LoVo (cell line): ENCODE measurements at places on chromosomes 2 and 18.

- no peak for DNase-seq
These were observed 61.6 kb downstream of the MOB4 start for GRCh38 chr2:197577446-197577845.

DNA sequence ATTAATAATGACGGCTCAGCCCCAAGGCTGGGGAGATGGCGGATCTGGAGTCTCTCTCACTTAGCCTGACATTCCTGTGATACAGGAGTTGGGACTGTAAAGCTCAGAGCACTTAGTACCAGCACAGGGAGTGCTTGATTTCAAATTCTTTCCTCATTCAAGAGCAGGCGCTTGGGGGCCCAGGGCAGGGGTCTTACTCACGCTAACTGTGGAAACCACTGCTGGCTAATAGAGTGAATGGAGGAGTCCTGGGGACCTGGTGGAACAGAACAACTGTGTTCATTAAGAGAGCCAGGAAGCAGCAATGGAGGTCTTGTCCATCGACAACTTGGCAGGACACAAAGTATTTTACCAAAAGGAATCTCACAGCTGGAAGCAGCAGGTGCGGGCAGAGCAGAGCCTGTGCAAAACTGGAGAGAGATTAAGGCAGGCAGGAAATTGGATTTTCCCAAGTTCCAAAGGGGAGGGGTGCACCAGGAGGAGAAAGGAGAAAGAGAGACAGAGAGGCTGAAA lies 358.9 kb downstream of the TNS1 start:
- no peak for DNase-seq

- DNase-seq: no peak
These were observed 2.2 kb downstream of the ONECUT2 start for GRCh38 chr18:57437402-57437765.

DNA sequence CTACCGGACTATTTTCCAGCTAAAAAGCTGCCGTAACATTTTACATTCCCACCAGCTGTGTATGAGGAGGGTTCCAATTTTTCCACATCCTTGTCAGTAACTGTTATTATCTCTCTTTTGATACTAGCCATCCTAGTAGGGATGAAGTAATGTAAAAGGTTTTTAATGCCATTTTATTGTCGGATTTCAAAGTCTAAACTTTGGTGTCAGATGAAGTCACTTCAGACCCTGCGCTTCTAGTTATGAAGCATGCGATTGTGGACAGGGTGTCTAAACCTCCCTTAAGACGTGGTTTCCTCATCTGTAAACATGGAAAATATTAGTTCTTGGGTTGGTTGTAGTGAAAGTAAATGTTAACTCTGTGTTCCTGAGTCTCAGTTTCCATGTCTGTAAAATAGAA lies 4.7 kb downstream of the DGKD start:
- no peak for DNase-seq

- no peak for DNase-seq
These were observed 5.4 kb downstream of the METTL21A start for GRCh38 chr2:207619764-207620203.

DNA sequence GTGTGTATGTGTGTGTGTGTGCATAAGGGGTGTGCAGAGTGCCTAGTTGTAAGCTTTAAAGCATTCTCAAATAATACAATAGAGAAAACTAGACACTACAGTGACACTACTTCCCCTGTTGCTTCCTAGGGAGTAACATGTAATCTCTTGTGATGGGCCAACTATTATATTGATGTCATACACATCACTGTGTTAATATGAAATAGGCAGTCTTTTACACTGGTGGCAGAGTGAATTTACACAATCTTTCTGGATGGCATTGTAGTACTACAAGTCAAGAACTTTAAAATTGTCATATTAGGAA lies 488.0 kb upstream of the ZEB2 start:
- DNase-seq: no peak

DNA sequence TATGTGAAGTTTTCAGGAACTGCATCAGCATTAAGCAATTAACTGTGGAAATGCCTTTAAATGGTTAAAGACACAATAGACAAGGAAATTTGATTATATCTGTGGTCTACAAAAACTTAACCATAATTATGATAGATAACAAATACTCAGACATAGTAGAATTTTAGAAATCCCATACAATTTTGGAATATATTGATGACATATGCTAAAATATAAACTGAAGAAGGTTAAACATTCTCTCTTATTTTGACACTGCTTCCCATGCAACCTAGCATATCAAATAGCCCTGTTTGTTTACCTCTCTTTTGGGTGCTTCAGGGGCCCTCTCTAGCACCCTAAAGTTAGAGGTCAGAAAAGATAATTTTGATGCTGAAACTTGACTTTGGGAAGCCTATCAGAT lies 1274.8 kb upstream of the SLC39A10 start:
- DNase-seq: no peak

DNA sequence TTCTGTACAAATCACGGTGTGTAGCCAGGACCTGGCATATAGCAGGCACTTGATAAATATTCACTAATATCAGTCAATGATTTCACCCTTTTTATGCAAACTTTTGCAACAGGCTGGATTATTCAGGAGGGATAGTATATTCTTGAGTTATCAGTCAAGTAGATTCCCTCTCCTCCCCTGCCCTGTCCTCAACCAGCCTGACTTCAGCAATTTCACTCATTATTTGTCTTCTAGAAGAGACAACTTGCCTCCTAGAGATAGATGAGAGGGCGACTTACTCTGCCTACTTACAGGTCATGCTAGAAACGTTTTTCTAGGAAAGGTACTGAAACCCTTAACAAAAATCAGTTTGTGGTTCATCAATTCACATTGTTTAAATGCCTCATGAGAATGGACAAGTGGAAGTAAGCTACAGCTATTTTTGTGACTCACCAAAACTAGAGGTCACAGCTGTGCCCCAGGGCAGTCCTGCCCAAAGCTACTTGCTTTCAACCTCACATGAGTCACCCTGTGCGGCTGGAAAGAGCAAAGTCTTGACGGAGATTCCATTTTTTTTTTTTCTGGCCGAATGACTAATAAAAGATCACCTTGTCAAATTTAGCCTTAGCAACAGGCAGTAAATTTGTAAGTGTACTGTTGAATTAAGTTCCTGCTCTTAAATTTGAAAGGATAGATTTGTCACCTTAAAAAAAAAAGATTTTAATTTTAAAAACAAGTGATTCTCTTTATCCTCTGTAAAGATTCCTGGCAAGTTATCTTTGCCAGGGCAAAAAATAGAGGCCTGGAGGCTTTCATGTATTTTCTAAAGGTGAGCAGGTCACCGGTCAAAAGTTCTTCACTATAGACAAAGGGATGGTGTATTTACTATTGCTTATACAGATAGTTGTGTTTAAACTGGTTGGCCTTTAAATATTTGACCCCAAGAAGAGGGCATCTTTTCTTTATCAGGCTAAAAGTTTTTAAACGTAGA lies 109.0 kb upstream of the SLC35G4 start:
- peak; percentile 88 for DNase-seq

DNA sequence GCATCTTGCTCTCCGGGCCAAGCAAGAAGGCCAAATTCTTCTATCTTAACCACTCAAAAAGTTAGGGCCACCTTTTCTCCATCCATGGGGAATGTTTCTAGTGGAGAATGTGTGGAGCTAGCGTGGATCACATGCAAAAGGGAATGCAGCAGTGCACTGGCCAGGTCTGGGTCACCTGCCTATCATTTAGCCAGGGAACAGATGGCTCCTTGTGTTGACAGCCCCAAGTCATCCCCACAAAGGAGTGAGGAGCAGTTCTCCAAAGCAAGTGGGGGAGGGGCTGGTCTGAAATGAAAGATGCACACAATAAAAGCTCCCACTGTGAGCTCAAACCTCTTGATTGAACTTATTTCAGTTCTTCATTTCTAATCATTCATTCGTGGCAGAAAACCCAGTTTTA lies 19.1 kb downstream of the EPB41L3 start:
- no peak for DNase-seq

DNA sequence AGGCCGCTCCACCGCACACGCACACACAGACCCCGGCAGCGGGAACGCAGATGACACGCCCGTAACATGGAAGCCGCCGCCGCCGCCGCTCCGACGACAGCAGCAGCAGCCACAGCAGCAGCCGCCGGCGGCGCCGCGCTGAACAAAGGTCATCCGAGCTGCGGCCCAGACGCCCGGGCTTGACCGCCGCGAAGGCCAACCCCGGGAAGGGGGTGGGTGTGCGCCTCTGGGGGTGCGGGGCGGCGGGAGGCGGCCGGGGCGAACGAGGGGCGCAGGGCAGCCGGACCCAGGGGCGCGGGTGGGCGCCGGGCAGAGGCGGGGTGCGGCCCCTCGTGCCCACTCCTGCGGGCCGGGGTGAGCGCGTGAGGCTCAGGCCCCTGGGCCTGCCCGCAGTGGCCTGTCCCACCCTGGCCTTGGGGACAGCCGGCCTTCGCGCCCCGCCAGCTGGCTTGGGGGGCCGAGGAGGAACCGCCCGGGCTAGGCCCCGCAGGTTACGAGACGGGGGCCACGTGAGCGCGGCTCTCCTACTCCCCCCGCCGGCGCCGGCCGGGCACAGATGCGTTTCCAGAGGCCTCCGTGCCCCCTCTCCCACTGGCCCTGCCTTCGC lies 1.0 kb upstream of the ZNF532 start:
- DNase-seq: peak; percentile 49

GRCh38 chr18:34991152-34991551 lies 50.1 kb upstream of the MAPRE2 start:
- DNase-seq: no peak

GRCh38 chr2:188478724-188479123 lies 187.1 kb downstream of the GULP1 start:
- DNase-seq: no peak

DNA sequence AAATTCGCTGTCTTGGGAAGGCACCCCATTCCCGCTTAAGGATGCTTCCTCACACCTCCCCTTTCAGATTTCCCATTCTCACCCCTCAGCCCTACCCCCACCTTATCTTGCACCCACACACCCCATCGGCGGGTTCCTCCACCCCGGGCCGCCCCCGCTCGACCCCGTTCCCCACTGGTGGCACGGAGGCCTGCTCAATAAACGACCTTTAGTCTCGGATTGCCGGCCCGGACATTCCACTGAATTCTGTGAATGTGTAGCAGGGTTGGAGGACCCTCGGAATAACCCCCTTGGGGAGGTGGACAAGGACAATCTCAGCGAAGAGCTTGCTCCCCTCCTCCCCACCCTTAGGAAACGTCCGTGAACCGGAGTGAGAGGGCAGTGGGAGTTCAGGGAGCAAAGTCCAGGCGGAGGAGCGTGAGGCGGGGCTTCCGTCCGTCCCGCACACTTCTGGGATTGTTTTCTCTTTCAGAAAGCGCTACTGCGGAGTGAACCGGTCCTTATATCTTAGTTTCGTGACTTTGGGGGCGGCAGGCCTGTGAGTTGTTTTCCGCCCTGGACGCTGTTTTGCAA lies 2.8 kb upstream of the LBX2 start:
- peak; percentile 65 for DNase-seq

GRCh38 chr2:24451805-24452501 lies 39.1 kb upstream of the NCOA1 start:
- no peak for DNase-seq

DNA sequence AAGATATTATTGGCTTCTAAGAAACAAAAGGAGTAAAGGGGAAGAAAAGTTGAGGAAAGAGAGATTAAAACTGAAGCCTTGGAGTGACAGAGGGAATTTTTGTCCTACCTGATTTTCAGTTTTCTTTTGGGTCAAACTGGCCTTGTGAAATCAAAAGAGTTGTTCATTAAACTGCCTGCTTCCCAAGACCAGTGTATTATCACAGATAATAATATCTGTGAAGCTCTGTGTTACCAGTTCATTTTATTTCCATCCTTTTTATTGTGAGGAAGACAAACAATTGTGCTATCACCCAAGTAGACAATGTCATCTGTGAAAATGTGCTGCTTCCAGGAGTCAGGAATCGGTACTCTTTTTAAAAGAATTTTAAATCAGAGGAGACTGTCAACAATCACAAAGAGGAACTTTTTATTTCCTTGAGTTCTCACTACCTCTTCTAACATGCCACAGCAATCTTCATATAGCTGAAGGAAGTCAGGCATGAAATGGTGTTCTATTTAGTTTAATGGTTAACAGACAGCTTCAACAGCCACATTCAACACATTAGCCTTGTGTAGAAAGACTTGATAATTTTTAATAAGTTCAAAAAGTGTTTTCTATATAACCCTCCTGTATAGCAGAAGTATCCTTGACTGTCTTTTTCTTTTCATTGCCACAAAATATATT lies 554.8 kb downstream of the PIK3C3 start:
- DNase-seq: no peak

GRCh38 chr2:158841850-158842249 lies 46.7 kb downstream of the DAPL1 start:
- no peak for DNase-seq

DNA sequence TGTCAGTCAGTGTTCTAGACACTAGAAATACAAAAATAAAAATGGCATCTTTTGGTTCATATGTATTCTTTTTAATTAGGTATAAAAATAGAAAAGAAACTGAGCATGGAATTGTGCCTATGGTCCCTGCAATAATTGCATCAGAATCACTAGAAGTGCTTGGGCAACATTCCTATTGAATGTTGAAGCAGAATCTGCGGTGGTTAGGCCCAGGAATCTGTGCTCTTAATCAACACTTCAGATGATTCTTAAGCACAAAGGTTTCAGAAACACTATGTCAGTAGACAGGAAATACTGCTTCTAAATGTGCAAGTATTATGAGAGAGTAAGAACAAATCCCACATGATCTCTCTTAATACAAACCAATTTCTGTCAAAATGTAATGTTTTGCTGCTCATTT lies 20.3 kb upstream of the RBBP8 start:
- no peak for DNase-seq

DNA sequence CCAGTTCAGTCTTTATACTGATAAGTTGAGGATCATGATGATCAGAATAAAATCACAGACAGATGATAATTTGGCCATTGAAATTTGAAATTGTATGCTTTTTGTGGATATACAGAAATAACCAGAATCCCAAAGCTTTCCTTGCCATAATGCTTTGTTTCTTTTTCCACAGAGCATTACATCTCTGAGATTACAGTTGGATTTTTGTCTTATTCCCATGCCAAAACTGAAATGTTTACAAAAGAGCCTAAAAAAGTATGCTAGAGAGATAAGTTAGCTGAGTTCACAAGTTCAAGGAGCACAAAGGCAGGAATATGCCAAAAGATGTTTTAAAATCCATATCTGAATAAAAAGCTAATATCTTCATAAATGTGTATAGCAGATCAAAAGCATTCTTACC lies 321.3 kb downstream of the PID1 start:
- DNase-seq: no peak

GRCh38 chr2:182716650-182716979 lies 558 bp downstream of the DNAJC10 start:
- DNase-seq: peak; percentile 15

GRCh38 chr2:108607706-108608301 lies 73.5 kb downstream of the LIMS1 start:
- DNase-seq: no peak

DNA sequence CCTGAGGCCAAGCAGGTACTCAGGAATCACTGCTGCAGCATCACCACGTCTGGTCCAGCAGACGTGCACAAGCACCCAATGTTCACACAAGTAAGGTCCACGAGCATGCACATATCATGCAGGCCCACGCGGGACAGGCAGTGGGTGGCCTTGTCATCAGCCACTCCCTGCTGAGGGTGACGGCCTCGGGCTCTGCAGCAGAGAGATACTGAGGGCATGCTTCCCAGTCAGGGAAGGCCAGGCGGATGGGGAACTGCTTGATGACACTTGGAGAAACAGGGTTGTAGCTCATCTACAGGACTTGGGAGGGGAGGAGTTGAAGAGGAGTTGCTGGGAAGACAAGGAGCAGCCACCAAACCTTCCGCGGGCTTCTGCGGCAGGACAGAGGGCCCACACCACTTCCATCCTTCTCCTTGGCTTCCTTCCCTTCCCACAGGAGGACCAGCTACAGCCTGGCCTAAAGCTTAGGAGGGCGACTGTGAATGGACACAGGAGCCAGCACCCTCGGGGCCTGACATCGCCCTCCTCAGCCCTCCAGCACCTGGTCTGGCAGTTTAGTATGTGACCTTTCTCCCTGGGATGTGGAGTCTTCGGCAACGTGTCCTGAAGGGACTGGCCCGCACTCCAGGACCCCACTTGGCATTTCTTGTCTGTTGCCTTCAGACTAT lies 15.2 kb downstream of the MFSD2B start:
- no peak for DNase-seq
